Left lobe of liver (tissue), 2 donors: ENCODE measurements at places on chromosomes 3 and 15. TPM values are rescaled to one million over a fixed set of nuclear protein-coding genes. Genes with fewer than 3 reads are reported as not detected.

- no peak for DNase-seq
These were observed 23.0 kb downstream of the NMNAT3 start for GRCh38 chr3:139654637-139655365.

HHATL gene
- 0.40 TPM for total RNA-seq

SCN5A gene
- 0.05 TPM for total RNA-seq

SLC2A2 gene
- 351 TPM for total RNA-seq
